ENCODE measurements at places on chromosomes 11 and 22.

- no peak for DNase-seq
Observed at GRCh38 chr22:44179196-44179988, 1.3 kb upstream of the PARVG start.

DNA sequence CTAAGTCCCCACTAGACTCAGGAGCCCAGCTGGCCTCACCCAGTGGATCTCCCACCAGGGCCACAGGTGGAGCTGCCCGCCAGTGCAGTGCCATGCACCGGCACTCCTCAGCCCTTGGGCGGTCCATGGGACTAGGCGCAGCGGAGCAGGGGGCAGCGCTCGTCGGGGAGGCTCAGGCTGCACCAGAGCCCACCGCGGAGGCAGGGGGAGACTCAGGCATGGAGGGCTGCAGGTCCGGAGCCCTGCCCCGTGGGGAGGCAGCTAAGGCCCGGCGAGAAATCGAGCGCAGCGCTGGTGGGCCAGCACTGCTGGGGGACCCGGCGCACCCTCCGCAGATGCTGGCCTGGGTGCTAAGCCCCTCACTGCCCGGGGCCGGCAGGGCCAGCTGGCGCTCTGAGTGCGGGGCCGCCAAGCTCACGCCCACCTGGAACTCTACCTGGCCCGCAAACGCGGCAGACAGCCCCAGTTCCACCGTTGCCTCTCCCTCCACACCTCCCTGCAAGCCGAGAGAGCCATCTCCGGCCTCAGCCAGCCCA lies 1275.2 kb upstream of the CNTN5 start:
- DNase-seq: no peak

DNA sequence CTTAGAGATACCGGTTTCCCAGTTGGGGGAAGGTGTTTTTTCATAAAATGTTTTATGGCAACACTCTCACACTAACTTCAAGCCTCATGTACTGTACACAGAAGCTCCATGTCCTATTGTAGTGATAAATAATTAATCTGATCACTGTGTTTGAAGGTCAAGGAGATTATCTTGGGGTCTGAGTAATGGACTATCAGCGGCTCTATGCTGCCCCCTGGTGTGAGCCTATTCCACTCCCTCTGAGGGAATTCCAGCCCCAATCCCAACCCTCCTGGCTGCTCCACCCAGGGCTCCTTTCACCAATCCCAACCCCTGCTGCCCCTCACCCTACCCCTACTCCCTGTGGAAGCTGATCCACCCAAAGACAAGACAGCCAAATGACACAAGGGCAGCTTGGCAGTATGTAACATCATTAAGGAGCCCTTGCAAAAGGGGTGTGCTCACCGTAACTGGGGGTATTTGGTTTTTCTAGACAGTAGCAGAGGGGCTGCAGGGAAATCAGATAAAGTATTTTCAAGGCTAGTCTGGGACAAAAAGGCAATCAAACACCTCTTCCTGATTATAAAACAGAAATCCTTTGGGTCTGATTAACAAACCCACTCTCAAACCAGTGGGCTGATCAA lies 22.3 kb downstream of the HPS4 start:
- peak; percentile 84 for DNase-seq

- DNase-seq: no peak
Observed at GRCh38 chr11:59463190-59463641, 6.5 kb downstream of the OR4D6 start.

DNA sequence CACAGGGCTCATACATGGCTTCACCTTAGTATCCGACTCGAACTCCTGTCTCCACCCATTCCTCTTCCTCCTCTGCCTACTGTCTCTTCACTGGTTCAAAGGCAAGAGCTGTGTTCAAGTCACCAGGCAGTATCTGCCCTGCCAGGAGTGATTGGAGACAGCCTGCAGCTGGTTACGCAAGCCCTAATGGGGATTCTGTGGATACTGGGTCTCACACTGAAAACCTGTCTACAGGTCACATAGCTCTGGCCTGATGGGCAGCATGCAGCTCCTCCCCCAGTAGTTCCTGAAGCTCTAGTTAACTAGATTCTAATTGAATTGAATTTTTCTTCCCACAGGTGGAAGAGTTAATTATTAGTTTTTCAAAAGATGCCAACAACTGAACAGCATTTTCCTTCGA lies 332.2 kb downstream of the TMEM135 start:
- DNase-seq: no peak

DNA sequence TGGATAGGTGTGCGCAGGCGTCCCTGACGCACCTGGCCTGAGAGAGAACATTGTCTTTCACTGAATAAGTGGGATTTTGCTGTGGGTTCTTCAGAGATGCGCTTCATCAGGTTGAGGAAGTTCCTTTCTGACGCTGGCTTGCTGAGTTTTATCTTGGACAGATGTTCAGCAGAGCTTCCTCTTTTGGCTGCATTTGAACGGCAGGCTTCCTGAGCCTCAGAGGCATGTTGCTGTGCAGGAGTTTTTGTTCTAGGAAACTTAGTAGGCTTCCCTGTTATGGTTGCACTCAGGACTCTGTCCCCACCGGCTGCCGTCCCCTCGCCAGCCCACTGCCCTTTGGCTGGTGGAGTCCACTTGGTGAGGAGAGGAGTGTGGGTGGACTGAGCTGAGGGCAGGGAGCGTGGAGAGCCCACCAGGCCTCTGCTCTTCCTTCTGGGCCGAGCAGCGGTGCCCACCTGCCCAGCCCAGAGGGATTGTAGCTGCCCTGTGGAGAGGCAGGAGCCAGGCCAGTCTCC lies 17.2 kb downstream of the FRMD8 start:
- no peak for DNase-seq

GRCh38 chr11:114262681-114263512 lies 33.3 kb upstream of the NNMT start:
- peak; percentile 64 for DNase-seq

DNA sequence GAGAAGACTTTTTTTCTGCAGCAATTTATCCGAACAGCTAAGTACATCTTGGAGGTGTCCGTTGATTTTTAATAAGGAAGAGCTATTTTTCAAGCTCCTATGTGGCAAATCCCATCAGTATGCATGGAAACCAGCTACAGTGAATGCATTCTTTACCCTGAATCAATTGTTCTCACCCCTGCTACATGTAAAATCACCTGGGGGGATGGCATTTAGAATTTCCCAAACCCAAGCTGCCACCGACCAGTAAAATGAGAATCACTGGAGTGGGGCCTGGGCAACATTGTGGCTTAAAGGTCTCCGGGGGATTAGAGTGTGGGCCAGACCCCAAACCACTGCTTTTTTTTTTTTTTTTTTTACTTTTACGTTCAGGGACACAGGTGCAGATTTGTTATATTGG lies 2.8 kb upstream of the ZNF195 start:
- DNase-seq: no peak

DNA sequence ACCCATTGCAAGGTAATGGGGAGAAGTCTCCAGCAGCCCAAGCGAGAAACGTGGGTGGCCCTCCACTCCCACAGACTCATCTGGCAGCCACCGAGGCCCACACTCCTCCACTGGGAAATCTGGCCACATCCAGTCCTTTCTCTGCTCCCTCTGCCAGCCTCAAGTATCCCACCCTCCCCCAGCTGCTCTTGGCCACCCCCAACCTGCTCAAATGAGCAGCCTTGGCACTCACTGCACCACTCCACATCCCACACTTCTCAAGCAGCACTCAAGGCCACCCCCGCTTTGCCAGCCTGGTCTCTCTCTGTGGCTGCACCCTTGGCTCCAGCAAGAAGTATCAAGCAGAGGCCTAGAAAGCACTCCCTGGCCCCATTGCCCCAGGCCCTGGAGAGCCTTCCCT lies 28.2 kb downstream of the SLC22A12 start:
- no peak for DNase-seq

DNA sequence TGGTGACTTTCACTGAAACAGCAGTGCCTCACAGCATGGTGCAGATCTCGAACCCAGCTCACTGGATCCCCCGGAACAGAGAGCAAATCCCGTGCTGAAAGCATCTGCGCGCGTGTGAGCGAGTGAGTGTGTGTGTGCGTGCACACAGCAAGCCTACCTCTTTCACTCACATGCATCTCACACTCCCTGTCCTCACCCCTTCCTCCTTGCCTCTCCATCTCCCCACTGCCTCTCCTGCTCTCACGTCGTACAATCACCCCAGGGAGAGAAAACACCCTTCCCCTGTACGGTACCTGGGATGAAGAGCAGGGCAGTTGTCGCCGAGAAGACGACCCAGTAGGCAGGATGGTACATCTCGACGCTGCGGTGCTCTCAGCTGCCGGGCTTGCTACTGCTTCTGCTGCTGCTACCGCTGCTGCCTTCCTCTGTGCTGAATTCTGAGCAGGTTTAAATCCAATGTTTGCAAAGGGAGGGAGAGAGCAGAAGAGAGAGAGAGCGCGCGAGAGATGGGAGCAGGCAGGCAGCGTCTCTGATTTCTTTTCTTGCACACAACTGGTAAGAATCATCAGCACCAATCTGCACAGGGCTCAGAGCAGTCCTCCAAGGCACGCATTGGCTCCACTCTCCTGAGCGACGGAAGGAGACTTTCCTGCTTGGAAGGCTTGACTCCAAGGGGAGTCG lies at the start of gene OPCML:
Gene OPCML (minus strand): TSS at position 531 of the 681 bp plus-strand sequence.
- DNase-seq: no peak

GRCh38 chr22:25645964-25646363 lies 81.5 kb downstream of the GRK3 start:
- DNase-seq: no peak

- no peak for DNase-seq
Observed at GRCh38 chr11:129592191-129592590, 216.5 kb downstream of the BARX2 start.
